Cortex of kidney (tissue), 1 donor: ENCODE measurements at places on chromosomes 7 and 10.

GRCh38 chr7:30069096-30069867, 41.1 kb downstream of the PLEKHA8 start:
- no peak for DNase-seq

DNA sequence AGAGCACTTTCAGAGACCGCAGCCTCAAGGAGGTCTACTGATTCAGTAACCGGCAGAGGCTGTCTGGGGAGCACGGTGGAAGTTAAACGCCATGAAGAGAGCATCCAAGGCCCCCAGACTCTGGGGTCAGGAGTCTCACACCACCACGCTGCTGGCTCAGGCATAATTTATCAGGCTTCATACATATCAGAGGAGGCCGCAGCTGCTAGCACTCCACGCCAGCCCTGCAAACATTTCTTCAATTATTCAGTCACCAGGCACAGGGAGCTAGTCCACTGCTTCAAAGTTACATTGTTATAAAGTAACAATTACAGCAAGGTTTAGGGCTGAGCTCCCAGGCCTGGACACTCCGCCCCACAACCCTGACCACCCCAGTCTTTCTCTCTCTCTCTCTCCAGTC, 97.8 kb downstream of the PAXIP1 start:
- DNase-seq: no peak

DNA sequence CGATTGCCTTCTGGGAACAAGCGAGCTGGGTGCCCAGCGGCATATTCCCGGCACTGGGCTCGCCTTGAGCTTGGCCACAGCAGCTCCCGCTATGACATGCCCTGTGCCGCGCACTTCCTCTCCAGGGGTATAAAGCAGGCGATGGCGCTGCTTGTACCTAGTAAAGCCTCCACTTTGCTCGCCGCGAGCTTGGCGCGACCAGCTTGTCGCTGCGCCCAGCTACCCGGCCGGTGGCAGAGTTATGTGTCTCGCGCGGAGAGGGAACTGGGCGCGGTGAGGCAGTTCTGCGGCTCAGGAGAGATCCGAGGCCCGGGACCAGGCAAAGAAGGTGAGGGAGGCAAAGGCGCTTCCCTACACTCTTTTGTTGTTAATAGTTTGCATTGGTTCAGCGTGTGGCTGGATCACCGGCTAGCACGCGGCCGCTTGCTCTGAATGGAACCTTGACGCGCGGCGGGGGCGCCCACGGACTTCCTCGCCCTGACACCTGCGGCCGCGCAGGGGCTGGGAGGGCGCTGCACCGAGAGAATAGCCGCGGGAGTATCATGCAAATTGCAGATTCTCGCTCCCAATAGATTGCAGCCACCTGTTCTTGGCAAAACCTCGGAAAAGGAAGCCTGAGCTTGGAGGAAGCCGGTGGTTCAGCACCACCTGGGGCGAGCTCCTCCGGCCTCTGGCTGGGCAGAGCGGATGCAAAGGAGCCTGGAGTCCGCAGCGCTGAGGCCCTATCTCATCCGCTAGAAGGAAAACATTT, 3.0 kb upstream of the BUB3 start:
- no peak for DNase-seq

DNA sequence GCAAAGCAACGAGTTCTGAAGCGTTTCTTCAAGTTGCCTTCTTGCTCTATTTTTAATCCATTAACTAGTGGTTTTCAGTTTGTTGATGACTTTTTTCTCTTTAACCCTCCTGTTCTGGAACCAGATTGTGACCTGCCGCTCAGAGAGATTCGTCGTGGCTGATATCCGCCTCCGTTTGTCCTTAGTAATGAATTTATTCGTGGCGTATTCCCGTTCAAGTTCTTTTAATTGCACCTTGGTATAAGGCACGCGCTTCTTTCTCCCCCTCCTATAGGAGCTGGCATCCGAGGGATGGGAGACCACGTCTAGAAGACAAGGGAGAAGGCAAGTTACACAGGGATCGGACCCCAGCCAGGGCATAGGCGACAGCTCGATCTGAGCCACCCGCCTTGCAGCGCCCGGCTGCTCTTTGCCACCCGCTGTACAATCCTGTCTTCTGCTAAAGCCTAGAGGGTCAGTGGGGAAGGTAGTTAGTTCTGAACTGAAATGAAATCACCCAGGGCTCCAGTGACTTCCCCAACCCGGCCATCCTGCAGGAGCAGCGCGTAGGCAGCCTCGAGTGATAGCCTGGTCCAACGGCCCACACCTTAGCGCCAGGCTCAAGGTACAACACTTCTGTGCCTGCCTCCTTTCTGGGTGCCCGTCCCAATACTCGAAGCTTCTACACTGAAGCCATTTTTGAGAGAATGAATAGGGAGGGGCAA, 1.6 kb downstream of the HOXA13 start:
- DNase-seq: no peak

DNA sequence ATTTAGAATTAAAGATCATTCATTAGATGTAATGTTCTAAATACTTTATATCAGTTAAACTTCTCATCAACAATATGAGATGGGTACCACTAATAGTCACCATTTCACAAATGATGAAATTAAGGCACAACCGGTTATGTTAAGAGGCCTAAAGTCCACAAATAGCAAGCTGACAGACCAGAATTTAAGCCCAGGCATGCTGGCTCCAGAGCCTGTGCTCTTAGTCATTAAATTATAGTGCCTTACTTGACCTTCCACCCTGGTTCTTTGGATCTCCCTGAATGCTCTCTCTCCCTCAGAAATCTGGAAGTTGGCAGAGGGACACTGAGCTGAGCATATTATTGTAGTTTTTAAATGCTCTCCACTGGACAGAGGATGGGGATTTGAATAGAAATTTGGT, 3.6 kb downstream of the LIPN start:
- DNase-seq: no peak

GRCh38 chr7:4067874-4068273, 614.2 kb upstream of the FOXK1 start:
- DNase-seq: no peak
